ENCODE measurements at places on chromosomes 6 and 20.

DNA sequence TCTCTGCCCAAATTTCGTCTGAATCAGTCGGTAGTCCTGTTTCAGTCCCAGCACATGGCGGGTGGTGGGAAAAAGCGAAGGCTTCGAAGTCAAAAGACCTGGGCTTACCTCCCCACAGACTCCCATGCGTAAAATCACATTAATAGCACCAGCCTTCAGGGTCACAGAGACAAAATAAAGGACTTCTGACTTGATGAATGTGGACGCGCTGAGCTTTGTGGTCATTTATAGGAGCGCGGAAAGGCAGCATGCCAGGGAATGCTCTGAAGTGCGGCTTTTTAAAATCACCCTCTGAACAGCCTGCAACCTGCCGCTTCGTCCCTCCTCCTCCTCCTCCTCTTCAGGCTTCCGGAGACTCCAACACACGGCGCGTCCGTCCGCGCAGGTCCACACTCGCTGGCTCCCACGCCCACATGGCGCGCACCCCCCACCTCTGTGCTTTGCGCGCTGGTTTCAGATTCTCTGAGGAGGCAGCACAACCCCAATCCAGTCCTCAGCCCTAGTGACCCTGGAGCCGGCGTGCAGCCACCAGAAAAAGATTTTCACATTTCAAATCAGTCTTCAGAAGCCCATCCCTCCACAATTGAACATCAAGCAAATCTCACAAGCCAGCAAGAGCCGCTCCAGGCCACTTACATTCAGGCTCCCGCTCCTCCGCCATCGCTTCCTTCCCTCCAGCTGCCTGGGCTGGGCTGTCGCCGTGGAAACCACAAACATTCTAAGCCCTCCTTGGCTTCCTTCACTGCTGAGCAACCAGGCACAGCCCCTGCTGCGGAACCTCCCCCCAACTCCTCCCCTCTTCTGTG lies at the start of gene C6orf118:
TSS of gene C6orf118 (minus strand) at position 680 of the 806 bp plus-strand sequence. CDS start at position 661, 19 bp downstream.
- peak; percentile 2 for DNase-seq

GRCh38 chr6:137928286-137928685 lies 61.2 kb downstream of the TNFAIP3 start:
- DNase-seq = peak; percentile 65

GRCh38 chr20:50588034-50588736 lies 78.0 kb downstream of the PTPN1 start:
- peak; percentile 46 for DNase-seq

- no peak for DNase-seq
Observed at GRCh38 chr6:148528292-148528691, 185.7 kb downstream of the SASH1 start.

DNA sequence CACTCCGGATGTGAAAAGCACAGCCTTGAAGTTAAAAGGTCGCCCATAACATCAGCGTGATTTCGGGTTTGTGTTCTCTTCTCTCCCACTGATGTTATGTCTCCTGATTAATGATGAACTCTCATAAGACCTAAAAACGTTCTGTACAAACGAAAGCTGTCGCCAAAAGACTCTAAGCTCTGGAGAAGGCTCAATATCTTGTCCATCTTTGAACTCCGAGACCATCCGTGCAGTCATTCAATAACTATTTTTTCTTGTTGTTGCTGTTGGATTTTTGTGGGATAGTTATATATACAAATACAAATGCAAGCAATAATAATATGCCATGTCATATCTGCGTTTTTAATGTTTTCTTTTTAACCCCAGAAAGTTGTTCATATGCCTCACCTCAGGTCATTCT lies 291.8 kb upstream of the MARCKS start:
- DNase-seq = no peak

DNA sequence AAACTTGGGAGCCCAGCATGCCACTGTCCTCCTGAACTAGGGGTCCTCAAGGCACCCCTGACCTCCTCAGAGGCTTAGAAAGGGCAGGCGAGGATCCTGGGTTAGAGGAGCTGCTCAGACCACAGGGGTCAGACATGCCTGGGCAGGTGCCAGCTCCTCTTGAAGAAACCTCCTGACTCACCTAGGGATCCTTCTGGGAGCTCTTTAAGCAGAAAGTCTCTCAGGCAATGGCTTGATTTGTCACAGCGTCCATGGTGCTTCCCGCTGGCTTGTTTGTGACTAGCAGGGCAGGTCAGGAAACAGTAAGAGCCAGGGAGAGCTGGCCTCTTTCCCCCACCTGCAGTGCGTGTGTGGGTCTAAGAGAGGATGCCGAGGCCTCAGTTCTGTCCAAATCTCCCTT lies 174.5 kb upstream of the SNX9 start:
- DNase-seq = no peak

GRCh38 chr6:85865420-85866369 lies 223.0 kb upstream of the SYNCRIP start:
- DNase-seq = peak; percentile 37

- peak; percentile 33 for DNase-seq
Observed at GRCh38 chr6:33123732-33124524, 48.1 kb downstream of the HLA-DPB1 start.

- DNase-seq = no peak
Observed at GRCh38 chr6:144321839-144322591, 36.9 kb downstream of the UTRN start.

DNA sequence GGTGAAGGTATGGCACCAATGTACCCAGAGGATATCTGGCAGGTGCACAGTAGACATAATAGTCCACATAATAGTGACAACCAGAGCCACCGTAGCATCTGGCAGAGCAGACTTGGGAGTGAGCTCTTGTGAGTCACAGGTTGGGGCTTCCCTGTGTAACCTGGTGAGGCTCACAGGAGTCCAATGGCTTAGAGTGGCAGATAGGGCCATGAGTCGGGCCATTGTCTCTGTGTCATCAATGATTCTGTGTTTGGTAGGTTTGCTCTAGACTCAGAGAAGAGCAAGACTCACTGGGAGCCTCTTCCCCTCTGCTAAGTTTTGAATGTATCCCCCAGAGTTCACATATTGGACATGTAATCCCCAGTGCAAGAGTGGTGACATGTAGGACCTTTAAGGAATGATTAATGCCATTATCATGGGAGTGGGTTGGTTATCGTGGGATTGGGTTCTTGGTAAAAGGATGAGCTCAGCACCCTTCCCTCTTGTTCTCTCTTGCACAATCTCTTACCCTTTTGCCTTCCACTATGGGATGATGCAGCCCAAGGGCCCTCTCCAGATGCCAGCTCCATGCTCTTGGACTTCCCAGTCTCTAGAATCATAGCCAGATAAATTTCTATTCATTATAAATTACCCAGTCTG lies 22.6 kb upstream of the SIRPA start:
- no peak for DNase-seq

- DNase-seq = no peak
Observed at GRCh38 chr6:143966312-143966711, 41.7 kb downstream of the PLAGL1 start.

DNA sequence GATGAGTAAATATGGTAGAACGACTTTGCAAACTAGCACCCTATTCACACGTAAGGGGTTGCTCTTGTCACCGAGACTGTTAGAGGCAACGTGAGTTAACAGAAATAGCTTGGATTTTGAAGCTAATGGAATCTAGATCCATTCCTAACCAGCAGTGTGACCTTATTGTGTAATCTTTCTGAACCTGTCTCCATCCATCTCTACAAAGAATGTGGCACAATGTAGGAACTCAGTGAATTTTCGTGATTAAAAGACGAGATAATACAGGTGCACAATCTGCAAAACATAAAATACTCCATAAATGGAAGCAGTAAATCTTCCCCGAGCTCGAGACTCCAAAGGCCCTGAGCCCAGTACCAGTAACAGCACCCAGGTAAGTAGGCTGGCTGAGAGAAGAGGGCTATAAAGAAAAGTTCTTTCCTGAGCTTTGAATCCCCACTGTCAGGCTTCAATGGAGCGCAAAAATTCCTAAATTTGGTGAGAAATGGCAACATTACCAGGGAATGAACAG lies 801 bp upstream of the KIFC1 start:
- DNase-seq = no peak

DNA sequence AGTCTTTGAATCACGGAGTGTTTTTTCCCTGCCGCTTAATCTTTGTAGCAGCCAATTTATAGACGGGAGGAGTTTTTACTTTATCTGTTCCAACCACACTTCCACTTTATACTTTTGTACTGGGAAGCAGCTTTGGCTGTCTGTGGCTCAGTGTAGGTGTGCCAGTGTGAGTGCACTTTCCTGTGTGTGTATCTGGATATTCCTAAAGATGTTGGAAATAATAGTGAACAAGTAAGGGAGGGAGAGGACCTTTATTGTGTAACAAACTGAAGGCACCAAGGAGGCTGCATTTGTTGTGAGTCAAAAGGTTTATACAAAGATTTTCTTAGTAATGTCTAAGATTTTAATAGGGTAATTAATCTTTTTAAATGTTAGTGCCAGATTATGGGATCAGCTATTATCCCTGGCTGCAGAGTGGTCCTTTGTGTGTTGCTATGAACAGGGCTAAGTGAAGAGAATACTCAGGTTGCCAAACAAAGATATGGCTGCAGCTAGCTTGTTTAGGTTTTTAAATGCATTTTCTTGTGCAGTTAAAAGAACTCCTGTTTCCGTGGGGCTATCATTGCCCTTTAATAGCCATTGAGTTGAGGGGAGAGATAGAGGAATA lies 226.3 kb downstream of the RNF144B start:
- DNase-seq = no peak

- no peak for DNase-seq
Observed at GRCh38 chr20:44113618-44114376, 73.2 kb downstream of the JPH2 start.

- DNase-seq = no peak
Observed at GRCh38 chr6:112831022-112831421, 483.9 kb downstream of the RFPL4B start.

DNA sequence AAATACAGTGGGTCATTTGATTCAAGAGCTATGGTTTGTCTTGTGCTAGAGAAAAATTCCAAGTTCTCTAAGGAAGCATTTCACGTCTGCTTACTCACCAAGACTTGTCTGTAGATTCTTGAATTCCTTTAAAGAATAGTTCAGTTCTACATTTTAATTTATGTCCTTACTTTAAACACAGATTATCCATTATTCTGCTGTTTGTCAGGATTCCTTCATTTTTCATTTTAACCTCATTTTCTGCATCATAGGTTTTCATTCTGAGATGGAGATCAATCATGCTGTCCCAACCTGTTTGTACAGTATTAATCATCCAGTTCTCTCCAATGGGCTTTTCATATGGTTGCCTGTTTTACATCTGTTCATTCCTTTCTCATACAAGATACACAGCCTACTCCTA lies 24.5 kb upstream of the POPDC3 start:
- DNase-seq = no peak

- no peak for DNase-seq
Observed at GRCh38 chr6:128712898-128713297, 170.0 kb upstream of the LAMA2 start.

GRCh38 chr20:6590891-6591637 lies 176.4 kb upstream of the BMP2 start:
- no peak for DNase-seq

GRCh38 chr6:15989397-15989796 lies 139.5 kb upstream of the MYLIP start:
- DNase-seq = no peak

- DNase-seq = no peak
Observed at GRCh38 chr6:111605100-111605751, 452 bp downstream of the TRAF3IP2 start.

DNA sequence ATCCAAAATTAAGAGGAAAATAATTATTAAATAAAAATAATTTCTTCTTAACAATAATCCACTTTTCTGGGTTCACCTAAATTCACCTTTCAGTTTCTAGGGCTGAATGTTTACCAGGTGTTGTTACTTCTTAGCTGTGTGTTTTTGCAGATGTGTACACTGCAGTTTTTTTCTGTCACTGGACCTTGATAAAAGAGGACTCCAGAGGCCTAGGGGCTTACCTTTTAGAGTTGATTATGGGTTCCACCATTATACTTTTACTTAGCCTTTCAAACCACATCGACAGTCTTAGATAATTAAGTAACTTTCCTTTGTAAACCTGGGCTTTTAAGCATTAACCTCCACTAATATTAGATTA lies 766.5 kb downstream of the BCKDHB start:
- DNase-seq = no peak

- DNase-seq = peak; percentile 21
Observed at GRCh38 chr6:142387997-142388815, 86.4 kb downstream of the ADGRG6 start.

DNA sequence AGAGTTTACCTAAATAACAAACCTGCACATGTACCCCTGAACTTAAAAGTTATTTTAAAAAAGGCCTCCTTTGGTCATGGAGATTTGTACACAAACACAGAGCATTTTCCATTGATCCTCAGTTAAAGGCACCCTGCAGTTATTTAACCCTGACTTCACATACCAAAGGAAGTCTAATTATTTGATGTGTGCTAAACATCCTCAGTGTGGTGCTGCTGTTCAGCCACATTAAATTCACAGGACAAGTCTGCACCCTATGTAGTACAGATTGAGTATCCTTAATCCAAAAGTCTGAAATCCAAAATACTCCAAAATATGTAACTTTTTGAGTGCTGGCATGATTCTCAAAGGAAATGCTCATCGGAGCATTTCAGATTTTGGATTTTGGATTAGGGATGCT lies 21.4 kb downstream of the KCNQ5 start:
- no peak for DNase-seq

GRCh38 chr20:51660672-51661608 lies 107.2 kb downstream of the ATP9A start:
- DNase-seq = no peak

DNA sequence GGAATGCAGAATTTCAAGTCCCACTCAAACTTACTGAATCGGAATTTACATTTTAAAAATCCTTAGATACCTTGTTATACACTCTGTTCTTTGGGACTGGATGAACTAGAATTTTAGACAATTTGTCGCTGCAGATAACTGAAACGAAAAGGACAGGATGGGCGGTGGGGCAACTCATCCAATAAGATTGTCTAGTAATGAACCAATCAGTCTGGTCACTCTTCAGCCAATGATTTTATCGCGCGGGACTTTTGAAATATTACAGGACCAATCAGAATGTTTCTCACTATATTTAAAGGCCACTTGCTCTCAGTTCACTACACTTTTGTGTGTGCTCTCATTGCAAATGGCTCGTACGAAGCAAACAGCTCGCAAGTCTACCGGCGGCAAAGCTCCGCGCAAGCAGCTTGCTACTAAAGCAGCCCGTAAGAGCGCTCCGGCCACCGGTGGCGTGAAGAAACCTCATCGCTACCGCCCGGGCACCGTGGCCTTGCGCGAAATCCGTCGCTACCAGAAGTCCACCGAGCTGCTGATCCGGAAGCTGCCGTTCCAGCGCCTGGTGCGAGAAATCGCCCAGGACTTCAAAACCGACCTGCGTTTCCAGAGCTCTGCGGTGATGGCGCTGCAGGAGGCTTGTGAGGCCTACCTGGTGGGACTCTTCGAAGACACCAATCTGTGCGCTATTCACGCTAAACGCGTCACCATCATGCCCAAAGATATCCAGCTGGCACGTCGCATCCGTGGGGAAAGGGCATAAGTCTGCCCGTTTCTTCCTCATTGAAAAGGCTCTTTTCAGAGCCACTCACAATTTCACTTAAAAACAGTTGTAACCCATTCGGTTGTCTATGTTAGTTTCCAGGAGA lies 41.9 kb upstream of the HFE start:
- no peak for DNase-seq

- DNase-seq = no peak
Observed at GRCh38 chr20:4152696-4153235, 137.4 kb upstream of the RNF24 start.

- peak; percentile 63 for DNase-seq
Observed at GRCh38 chr6:56708810-56709597, 66.3 kb upstream of the DST start.

GRCh38 chr6:34568341-34569201 lies 12.4 kb upstream of the SPDEF start:
- no peak for DNase-seq
